Neural progenitor cell (in vitro differentiated cells): ENCODE measurements at places on chromosomes 12 and 14.

DNA sequence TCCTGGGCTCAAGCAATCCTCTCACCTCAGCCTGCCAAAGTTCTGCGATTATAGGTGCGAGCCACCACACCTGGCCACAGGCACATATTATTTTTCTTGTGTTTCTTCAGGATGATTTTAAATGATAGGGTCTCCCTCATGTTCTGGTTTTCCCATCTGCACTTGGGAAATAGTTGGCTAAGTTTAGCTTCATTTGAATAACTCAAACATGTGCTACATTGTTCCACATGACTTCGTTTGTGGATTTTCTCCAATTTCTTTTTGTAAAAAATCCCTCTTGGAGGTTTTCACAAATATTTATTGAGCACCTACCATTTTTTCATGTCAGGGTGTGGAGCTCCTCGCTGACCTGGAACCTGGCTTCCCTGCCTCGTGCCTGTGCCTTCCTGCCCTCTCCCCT lies 55.2 kb upstream of the GNPNAT1 start:
- no peak for DNase-seq

- no peak for DNase-seq
These were observed 178.8 kb downstream of the STXBP6 start for GRCh38 chr14:24870949-24871701.

GRCh38 chr12:79512068-79512467 lies 178.7 kb downstream of the PAWR start:
- peak; percentile 47 for DNase-seq

DNA sequence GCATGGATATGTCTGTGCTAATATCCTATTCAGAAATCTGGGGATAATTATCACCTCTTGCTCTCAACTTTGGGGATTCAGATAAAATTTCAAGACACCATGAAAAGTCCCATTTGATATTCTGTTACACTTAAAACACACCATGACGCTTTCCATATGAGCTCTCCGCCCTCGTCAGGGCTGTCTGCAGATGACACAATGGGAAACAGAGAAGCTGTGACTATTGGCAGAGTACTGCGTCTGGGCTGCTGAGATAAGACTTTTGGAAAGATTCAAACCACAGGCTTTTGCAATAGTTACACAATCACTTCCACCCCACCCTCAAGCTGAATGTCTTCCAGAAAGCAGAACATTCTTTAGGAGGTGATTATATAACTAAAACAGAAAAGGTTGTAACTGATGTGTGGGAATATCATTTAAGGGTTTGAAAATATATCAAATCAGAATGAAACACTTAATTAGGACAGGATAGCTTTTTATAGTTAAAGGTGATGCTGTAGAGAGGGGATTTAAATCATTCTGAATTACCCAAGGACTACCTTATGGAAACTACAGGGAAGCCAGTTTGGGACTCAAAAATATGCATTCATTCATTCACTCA lies 75.3 kb upstream of the TMPO start:
- DNase-seq: no peak

GRCh38 chr14:22994762-22995275 lies 12.5 kb upstream of the AJUBA start:
- peak; percentile 55 for DNase-seq

DNA sequence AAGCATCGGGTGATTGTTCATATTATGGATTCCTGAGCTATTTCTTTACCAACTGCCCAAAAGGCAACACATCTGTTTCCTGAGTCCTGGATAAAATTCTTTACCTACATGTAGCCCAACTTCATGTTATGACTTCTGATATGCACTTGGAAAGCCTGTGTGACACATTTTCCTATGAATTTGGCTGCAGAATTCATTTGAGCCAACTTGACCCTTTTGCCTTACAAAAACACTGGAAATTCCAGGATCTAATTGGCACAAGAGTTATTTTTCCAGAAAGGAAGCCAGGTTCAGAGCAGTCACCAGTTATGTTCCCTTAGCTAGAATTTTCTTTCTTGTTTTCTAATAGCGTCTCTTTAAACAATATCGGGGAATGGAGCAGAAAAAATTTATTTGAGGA lies 202.5 kb upstream of the LRIG3 start:
- DNase-seq: no peak

DNA sequence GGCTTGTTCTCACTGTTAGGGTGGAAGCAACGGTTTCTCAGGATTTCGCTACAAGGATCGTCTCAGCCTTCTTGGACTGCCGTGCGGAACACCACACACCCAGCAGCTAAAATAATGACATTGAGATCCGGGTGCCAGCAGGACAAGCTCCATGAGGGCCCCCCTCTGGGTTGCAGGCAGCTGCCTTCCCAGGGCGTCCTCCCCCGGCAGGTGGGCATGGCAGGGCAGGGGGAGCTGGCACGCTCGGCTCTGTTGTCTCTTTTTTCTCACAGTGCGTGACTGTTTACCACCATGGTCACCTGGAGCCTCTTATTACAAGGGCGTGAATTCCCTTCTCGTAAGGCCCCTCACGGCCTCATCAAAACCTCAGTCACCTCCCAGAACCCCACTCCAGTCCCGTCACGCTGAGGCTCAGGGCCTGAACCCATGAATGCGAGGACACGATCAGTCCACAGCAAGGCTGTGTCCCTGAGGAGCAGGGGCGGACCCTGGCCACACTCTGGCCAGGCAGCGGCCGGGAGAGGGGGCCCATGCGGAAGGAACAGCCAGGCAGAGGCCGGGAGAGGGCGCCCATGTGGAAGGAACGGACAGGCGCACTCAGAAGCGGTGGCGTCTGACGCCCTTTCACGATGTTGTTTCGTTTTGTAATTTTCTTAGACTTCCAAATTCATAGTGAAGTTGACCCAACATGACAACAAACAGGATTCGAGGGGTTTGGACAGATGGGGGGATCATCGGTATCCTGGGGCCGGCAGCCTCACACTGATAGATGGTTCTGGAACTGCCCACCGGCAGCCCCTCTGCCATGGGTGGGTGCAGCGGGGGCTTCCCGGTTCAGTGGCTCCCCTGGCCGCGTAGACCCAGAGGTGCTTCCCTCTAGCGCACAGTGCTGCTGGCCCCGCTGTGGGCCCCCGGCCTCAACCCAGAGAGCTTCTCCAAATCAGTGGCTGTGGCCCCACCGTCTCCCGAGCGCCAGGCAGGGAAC lies 10.0 kb downstream of the LRCOL1 start:
- DNase-seq: peak; percentile 89

GRCh38 chr14:87461704-87462103 lies 531.3 kb downstream of the GALC start:
- DNase-seq: peak; percentile 66

DNA sequence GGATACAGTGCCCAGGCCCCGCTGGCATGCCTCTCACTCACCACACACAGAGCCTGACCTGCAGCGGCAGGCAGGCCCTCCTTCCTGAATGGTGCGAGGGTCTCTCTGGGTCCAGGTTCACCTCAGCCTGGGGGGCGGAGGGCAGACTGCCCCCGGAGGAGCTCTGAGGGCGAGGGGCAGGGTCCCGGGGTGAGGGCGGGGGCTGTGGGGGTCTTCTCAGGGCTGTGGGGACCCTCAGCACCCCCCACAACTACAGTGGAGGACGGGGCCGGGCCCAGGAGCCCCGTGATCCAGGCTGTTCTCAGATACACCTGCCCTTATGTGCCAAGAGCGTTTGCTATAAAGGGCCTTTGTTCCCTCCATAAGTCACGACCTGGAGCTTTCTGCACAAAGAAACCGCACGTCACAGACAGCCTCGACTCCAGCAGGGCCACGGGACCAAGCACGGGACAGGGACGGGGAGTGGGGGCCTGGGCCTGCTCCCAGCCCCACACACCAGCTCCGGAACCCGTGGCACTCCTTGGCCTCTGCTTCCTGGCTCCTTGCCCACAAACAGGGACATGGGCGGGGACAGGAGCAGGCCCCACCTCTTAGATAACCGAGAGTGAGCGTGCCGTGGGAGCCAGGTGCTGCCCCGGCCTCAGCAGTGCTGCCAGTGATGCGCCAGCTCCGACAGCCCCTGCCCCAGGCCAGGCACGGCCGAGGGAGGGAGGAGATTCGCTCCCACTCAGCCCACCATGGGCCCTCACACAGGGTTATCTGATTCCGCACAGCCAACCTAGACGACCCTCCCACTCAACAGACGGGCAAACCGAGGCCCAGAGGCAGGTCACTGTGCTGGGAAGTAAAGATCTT lies 101.9 kb downstream of the RFLNA start:
- DNase-seq: no peak

- DNase-seq: no peak
These were observed 48.0 kb upstream of the PDZRN4 start for GRCh38 chr12:41140117-41140516.

- DNase-seq: no peak
These were observed 24.0 kb downstream of the TCTN1 start for GRCh38 chr12:110637869-110638441.

- no peak for DNase-seq
These were observed 53.8 kb upstream of the NTF3 start for GRCh38 chr12:5377997-5378592.

GRCh38 chr14:61452452-61452851 lies 131.1 kb downstream of the PRKCH start:
- DNase-seq: no peak

DNA sequence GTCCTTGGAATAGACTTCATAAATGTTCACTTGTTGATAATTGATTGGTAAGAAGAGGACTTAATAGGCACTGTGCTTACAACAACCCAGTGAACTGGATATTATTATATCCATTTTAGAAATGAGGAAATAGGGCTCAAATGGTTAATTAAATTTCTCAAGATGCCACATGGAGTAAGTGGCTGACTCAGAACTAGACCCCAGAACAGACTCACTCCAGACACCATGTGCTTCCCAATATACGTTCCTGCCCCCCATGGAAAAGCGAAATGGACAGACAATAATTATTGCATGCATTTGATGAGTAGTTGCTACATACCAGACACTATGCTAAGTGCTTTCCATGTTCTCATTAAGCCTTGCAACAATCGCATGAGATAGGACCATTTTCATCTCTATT lies 895 bp upstream of the ANKS1B start:
- no peak for DNase-seq

DNA sequence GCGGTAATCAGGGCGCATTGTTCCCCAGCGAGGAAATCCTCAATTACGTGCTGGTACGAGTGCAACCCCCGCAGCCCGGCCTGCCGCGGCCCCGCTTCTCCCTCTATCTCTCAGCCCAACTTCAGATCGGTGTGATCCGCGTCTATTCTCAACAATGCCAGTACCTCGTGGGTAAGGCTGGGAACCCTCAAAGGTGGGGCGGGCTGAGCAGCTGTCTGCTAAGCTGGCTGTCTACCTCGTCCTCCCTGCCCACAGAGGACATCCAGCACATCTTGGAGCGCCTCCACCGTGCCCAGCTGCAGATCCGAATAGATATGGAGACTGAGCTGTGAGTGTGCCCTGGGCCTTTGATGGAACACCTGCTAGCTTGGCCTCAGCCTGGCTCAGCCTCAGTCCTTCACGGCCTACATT lies 996 bp downstream of the REC8 start:
- DNase-seq: peak; percentile 9

- no peak for DNase-seq
These were observed 196.0 kb downstream of the DUSP6 start for GRCh38 chr12:89156340-89156739.

DNA sequence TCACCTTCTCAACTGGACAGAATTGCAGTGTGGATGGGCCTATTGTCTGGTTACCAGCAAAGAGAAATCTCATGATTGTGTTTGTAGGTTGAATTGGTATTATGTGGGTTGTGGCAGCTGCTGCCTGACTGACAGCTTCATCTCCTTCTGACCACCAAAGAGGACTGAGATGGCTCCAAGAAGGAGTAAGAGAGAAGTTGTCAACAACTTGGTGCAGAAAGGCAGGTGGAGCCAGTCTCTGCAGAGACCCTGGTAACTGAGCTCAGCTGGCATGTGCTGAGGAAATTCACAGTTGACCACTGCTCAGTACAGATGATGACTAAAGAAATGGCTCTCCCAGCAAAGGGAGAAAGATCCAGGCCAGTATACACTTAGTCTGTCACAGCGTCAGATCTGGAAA lies 240.0 kb upstream of the AMIGO2 start:
- DNase-seq: no peak

GRCh38 chr14:101947577-101947903 lies 16.8 kb upstream of the DYNC1H1 start:
- DNase-seq: no peak

GRCh38 chr14:100147691-100148464 lies 11.6 kb downstream of the DEGS2 start:
- DNase-seq: no peak

DNA sequence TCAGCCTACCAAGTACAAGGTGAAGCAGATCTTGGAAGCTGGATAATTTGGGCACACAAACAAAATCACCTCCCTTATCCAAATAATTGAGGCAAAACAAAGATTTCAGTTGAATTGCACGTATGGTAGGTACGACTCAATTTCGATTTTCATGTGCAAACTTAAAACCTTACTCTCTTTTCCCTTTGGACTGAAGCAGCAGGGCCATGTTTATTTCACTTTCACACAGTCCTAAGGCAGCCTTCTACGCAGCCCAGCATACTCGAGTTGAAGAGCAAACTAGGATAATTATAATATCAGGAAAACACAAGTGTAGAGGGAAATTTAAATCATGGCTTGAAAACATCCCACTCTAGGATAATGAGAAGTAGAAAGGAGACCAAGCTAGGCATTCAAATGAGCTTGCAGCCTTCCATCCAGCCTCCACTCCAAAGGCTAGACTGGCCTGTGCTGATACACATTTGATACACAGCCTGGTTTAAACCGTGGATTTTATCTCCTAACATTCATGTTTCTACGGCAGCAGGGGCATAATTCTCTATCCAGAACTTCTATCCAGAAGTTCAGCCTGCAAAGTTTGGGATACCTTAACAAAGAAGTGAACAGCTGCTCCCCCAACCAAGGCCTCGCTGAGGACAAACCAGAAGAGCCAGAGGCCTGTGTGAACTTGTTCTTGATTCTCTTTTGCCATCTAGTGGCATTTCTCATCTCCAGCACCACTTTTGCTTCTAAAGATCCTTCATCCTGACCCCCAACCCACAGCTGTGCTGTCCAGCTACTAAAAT lies 2.4 kb upstream of the RNASE7 start:
- DNase-seq: peak; percentile 65

DNA sequence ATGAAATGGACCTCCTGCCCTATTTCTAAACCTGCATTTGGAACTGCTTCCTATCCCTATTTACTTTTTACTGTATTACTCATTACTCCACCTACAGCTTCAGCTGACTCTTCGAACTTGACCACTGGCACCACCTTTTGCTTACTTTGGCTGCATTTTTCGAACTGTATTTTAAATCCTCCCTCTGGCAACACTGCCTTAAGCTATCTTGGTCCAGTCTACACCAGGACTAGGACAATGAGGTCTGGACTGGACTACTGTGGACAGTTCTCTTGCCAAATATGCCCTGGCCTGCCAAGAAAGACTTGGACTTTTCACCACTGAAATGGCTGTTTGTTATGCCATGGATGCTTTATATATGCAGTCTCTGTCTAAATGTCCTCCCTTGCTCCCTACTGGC lies 328.1 kb downstream of the BTG1 start:
- DNase-seq: no peak

DNA sequence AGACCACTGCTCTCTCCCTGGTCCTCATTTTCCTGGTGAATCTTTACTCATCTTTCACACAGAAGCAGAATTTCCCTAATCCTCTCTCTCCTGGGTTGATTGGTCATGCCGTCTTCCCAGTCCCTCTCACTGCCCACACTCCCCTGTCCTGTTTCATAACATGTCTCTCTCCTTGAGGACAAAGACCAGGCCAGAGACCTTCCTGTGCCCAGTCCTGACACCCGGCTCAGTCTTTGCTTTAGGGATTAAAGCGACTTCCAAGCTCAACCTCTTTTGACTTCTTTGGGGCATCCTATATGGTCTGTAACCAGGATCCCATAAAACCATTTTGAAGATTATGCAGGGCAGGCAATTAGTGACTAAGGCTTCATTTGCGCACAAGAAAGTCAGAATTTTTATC lies 105.5 kb downstream of the BCL11B start:
- DNase-seq: no peak

- DNase-seq: peak; percentile 91
These were observed at the start of gene SLC22A17 for GRCh38 chr14:23352506-23353432. TSS of gene SLC22A17 (minus strand) at chr14:23352887.
